Caki2 (cell line): ENCODE measurements at places on chromosomes 6 and 20. TPM values are rescaled to one million over a fixed set of nuclear protein-coding genes. Genes with fewer than 3 reads are reported as not detected.

DNA sequence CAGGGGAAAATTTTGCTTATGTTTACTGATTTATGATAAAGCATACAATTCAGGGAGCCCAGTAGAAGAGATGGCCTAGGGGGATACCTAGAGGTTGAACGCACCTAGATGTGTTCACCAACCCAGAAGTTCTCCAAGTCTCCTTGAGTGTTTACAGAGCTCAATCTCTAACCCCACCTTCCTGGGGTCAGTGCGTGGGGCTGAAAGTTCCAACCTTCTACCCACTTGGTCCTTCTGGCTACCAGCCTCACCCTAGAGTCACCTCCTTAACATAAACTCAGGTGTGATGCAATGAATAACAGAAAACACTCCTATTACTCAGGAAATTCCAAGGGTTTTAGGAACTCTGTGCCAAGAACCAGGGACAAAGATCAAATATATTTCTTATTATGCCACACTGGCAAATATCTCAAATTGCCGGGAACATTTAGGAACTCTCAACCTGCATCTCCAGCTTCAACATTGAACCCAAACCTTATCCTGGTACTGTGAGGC is 26.4 kb downstream of the AFG1L start:
- no peak for DNase-seq

FAM184A gene
- total RNA-seq = 0.10 TPM in 1 of 2 replicates, not detected in the other

DNA sequence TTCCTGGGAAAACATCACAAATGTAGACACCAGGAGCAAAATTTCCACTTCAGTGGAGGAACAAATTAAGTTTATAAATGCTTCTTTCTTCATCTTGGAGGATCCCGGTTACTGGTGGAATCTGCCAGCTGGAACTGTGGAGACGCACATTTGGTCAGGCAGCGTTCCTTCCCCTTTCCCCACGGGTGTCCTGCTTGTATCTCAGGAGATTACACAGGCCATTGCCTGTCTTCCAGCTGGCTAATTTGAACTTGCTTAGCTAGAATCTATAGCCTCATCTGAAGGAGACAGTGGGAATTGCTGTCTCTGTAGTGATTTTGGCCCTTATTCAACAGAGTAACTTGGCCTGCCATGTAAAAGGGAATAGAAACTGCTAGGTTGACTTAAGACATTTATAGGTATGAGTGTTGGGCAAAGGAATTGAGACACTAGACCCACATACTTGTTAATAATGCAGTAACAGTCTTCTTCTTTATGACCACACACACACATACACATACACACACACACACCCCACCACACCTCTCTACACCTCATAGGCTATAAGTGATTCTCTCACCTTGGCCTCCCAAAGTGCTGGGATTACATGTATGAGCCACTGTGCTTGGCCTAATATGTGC is 34.4 kb downstream of the TSBP1 start:
- DNase-seq = no peak

VIP gene
- not detected in 2 replicates for total RNA-seq

GRCh38 chr6:157787080-157787479 is 36.0 kb upstream of the SNX9 start:
- no peak for DNase-seq

PROKR2 gene
- not detected in 2 replicates for total RNA-seq

SOX12 gene
- 4.2 and 9.4 TPM in 2 replicates for total RNA-seq

ZBTB46 gene
- 9.6 and 10.4 TPM in 2 replicates for total RNA-seq

KCNS1 gene
- not detected in 2 replicates for total RNA-seq

SLC25A27 gene
- 4.6 and 7.6 TPM in 2 replicates for total RNA-seq

DNA sequence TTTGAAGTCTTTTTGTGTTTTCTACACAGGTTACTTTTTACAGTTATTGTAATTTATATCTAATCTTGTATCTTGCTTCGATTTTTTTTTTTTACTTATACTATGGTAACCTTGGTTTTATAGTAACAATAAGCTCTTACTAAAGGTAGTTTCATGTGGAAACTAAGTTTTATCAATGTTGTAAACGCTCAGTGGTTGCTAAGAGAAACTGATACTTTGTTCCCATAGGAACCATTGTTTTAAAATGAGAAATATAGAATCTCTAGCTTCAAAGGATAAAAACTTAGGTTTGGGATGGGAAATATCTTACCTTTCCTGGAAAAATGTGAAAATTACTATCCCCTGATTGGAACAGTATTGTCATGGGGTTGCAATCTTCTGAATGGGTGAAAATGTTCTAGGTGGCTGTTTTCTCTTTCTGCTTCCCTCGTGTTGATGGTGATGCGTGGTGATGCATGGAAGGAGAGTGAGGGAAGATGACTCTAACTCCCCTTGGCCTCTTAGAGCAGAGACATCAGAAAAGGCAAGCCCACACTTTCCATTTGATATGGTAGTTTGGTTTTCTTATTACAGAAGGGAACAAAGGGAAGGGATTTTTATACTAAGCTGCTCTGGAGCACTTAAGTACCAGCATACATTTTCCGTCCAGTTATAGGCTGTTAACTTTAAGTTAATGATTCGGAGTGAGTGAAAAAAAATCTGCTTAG is 23.5 kb upstream of the BACH2 start:
- DNase-seq = no peak

GRCh38 chr20:6044115-6044514 is 9.7 kb downstream of the LRRN4 start:
- peak; percentile 38 for DNase-seq

GRCh38 chr6:12545619-12546409 is 170.8 kb upstream of the PHACTR1 start:
- peak; percentile 71 for DNase-seq

DNA sequence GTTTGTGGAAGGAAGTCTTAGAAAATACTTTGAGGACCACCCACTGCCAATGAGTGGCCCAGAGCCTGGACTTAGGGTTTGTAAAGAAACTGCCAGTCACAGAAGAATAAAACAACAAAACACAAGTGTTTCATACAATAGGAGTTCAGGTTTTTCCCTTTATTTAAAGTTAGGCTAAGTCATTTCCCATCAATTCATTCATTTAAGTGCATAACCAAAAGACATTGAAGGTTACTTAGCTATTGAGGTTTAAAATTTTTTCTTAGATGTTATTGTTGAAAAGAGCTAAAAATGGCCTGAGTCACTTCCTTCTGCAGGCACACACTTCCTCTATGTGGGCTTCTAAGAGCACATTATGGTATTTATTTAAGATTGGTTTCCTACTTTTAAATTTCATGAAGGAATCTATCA is 54.2 kb downstream of the ARMC2 start:
- no peak for DNase-seq

- no peak for DNase-seq
These were observed 95.1 kb upstream of the SASH1 start for GRCh38 chr6:148247386-148248063.

BFSP1 gene
- 26.7 and 37.0 TPM in 2 replicates for total RNA-seq

- DNase-seq = peak; percentile 76
These were observed 6.1 kb upstream of the RNF8 start for GRCh38 chr6:37347670-37348111.

DNA sequence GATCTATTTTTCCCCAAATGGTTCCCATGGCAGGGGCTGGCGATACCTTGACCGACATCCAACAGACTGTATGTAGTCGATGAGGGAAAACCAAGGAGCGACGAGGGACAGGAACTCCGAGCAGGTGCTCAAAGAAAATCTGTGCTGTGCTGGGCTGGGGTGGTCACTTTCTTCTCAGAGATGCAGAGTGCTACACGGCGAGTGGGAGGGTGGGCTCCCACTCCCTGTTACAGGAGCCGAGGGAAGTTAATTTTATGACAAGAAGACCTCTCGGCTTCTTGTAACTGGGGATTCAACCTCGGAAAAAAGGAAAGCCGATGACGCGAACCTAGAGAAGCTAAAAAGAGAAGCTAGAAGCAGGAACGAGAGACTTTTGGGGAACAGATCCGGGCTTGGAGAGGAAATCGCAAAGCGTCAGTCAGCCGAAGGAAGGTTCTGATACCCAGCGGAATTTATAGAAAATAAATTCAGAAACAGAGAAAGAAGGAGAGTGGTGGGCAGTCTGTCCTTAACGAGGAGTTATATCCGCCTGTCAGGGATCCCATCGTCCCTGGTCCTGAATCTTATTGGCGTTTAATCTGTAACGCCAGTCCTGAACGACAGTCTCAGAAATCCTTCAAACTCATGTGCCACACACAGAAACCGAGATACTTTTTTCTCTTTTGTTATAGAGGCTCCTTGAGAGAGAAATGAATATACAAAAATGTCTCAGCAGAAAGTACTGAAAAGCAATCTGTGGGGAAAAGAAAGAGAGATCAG is 84.6 kb upstream of the ZNF322 start:
- DNase-seq = peak; percentile 25

DNA sequence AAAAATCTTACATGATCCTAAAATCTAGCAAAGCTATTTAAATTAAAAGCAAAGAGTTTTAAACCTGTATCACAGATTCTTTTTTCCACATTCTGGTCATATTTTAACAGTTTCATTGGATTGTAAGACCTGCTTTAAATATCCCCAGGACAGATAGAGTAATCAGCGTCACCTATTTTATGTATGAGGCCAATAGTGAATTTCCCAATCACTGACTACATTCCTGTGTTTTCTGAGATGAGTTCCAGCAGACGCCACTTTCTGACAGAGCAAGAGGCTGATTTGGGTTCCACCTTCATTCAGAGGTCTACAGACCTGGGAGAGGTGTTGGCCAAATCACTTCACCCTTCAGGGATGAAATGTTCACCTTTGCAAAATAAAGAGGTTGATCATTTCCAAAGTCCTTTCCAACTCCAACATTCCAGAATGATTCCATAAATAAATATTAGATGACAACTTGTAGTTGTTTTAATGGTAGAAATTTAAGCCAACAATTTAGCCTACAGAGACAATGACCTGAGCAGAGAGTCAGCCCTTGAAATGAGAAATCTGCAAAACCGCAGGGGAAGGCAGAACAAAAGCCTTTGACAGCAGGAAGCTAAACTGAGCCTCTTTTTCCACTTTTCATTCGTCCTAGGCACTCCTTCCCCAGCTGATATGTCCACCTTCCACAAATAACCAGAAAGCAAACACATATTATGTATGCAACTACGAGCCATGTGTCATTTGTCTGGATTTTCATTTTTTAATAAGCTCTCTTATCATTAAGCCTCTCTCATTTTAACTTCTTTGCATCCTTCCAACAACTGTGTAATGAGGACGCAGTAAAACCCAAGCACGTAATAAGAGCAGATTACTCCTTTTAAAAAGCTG is 105.2 kb downstream of the TFAP2A start:
- DNase-seq = peak; percentile 40

SMAP1 gene
- 9.9 and 14.6 TPM in 2 replicates for total RNA-seq

- peak; percentile 40 for DNase-seq
These were observed 77.3 kb upstream of the SLC35F1 start for GRCh38 chr6:117829594-117830319.

DNA sequence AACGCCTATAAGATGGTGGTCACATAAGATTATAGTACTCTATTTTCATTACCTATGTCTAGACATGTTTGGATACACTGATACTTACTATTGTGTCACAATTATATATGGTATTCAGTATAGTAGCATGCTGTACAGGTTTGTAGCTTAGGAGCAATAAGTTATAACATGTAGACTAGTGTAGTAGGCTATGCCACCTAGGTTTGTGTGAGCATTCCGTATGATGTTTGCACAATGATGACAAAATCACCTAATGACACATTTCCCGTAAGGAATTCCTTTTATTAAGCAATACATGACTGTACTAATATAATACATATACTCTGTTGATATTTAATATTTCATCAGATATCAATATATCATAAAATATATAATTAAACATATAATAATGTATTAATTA is 540.7 kb downstream of the BMP2 start:
- DNase-seq = no peak

DNA sequence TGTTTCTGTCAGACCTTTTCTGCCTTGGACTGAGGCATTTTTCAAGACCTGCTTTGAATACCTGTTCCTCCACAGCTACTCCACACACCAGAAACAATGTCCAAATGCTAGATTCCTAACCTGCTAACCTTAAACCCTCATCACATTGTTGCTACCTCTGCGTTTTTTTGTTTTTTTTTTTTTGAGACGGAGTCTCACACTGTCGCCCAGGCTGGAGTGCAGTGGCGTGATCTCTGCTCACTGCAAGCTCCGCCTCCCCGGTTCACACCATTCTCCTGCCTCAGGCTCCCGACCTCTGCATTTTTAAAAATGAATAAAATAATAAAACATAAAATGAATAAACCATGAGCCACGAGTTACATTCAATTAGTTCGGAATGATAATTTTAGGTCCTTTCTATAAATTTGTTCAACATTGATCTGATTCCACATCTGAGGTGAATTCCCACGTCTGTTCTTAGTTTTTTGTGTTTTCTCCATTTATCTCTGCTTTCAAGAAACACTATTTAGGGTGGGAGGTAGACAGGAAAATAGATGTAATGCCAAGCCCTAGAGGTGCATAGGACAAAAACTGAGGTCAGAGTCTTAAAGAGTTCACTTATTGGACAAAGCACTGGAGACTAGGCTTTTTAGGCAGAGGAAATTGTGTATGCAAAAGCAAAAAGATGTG is 1.3 kb downstream of the C6orf89 start:
- no peak for DNase-seq

ELOVL5 gene
- total RNA-seq = 5.8 and 13.0 TPM in 2 replicates

ZC3H12D gene
- 0.30 TPM in 1 of 2 replicates, not detected in the other for total RNA-seq

GRCh38 chr6:149270616-149271015 is 46.9 kb upstream of the TAB2 start:
- no peak for DNase-seq

- peak; percentile 79 for DNase-seq
These were observed at the start of gene ADGRG6 for GRCh38 chr6:142301651-142302391. Gene ADGRG6, plus strand, starts transcription at chr6:142302007. Its CDS starts 323 bp downstream, at chr6:142302330.

DNA sequence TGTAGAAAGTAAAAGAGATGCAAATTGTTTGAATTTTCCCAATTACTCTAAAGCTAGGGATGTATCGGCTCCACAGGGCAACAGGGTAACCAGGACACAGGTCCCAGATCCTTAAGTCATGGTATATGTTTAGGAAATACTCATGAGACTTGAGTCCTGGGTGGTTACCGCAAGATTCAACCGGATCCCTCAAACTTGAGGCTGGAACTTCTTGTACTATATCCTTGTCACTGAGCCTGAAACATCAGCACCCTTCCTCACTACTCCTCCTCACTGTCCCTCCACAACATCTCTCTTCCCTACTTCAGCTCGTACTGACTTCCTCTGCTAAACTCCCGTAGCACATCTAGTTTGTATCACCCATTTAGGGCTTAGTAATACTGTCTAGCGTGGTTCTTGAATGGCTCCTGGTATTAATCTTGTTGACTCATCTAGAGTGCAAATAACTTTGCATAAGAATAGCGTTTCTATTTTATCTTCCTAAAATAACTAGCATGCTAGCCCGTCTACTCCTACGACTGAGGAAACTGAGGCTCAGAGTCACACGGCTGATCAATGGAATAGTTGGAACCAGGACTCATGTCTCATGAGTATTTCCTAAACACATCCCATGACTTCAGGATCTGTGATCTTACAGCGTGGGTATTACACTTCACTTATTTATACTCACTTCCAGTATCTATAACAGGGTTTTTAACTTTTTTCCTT is 72.1 kb downstream of the FILIP1 start:
- no peak for DNase-seq

ZKSCAN8 gene
- 6.9 TPM in 2 replicates for total RNA-seq

GRCh38 chr6:45998524-45998923 is 17.1 kb downstream of the CLIC5 start:
- DNase-seq = no peak

BNIP5 gene
- total RNA-seq = not detected in 2 replicates

GRCh38 chr6:31419842-31420241 is 16.4 kb downstream of the MICA start:
- DNase-seq = no peak

GRCh38 chr6:28648035-28648877 is 122.6 kb downstream of the GPX5 start:
- peak; percentile 86 for DNase-seq

- DNase-seq = no peak
These were observed 203.9 kb downstream of the TBXT start for GRCh38 chr6:165963750-165964149.
